ENCODE measurements at places on chromosomes 1 and 21.

- no peak for DNase-seq
These were observed 28.4 kb downstream of the SDC3 start for GRCh38 chr1:30879940-30880677.

DNA sequence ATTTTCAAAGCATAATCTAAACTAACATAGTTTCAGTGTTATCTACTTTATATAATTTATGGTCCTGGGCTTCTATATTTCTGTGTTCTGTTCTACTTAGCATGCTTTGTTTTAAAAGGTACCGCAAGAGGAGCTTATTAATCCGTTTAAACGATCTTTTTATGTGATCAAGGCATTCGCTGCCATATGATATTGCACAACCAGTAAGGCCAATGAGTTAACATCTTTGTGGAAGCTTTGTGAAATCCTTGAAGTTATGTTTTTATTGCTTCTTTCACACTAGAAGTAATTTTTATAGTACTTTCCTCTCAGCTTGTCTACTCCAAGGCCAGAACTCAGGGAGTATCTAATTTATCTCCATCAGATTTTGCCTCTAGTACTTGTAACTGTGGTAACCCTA, 8.9 kb downstream of the LRRC8C start:
- DNase-seq = no peak

DNA sequence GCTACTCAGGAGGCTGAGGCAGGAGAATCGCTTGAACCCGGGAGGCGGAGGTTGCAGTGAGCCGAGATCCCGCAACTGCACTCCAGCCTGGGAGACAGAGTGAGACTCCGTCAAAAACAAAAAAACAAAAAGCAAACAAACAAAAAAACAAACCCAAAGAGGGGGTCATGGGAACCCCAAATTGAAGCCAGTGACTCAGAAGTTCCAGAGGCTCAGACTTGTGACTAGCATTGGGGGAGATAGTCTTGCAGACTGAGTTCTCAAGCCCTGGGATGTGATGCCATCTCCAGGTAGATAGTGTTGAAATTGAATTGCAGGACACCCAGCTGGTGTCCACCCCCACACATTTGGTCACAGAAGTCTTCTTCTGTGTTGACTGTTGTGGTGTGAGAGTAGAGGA, 24.9 kb upstream of the ENO1 start:
- peak; percentile 37 for DNase-seq

DNA sequence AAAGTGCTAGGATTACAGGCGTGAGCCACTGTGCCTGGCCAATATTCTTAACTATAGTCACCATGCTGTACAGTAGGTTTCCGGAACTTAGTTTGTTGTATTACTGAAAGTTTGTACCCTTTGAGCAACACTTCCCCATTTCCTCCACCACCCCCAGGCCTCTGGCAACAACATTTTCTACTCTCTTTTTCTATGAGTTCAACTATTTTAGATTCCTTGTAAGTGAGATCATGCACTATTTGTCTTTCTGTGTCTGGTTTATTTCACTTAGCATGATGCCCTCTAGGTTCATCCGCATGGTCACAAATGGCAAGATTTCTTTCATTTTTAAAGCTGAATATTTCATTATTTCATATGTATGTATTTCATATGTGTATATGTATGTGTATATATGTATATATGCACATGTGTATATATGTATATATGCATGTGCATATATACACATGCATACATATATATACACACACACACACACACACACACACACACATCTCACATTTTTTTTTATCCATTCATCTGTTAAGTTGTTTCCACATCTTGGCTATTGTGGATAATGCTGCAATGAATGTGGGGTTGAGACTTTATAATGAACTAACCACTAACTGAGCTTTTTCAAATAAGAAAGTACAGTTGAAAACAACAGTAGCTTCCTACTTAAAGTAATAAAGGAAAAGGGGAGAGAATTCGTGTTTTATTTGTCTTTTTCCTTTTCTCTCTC, 256.8 kb upstream of the C1orf105 start:
- DNase-seq = no peak

- DNase-seq = peak; percentile 81
These were observed 7.1 kb upstream of the ITGB2 start for GRCh38 chr21:44927587-44928461.

DNA sequence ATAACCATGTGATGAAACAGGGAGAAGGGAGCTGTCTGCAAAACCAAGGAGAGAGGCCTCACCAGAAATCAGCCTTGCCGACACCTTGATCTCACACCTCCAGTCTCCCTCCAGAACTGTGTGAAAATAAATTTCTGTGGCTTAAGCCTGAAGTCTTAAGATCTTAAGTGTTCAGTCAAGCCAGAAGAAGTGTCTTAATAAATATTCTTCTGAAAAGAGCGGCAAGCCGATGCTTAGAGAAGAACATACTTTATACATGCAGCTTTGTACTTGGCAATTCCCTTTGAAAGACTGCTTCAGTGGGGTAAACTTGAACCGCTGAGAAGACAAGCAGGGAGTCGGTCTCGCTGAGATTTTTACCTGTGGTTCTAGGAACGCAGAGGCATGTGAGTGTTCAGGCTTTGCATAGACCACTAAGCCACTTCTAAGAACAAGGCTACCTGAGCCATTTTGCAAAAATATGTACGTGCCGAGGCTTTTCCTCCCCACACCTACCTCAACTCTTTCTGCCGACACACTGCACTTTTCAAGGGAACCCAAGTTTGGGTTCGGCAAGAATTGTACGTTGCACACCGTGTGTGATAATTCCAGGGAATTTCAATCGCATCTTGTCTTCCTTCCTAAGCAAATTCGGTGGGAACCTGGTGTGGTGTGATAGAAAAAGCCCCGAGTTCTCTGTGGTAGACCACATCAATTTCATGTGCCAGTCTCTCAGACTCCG, 3.4 kb downstream of the RUNX1 start:
- DNase-seq = no peak

- DNase-seq = peak; percentile 55
These were observed 93.6 kb upstream of the BCAR3 start for GRCh38 chr1:93775224-93775623.

DNA sequence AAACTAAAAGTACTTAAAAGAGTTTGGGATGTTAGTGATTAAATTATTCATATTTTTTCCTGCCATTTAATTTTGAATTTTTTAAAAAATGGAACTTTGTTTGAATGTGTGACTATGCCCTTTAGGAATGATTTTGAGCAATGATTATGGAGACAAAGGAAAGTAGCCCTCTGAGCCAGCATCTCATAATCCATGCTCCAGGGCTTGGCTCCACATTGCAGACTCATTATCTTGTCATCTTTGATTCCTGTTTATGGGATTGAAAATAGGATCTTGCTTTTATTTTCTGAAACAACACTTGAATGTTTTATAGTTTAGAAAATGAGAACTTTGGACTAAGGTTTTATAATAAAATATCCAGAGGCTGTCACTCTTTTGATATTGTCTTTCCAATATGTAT, 14.5 kb downstream of the AXDND1 start:
- DNase-seq = no peak

GRCh38 chr1:151058692-151059091, 730 bp downstream of the CDC42SE1 start:
- DNase-seq = no peak

- no peak for DNase-seq
These were observed 21.6 kb downstream of the KCND3 start for GRCh38 chr1:111967886-111968285.

DNA sequence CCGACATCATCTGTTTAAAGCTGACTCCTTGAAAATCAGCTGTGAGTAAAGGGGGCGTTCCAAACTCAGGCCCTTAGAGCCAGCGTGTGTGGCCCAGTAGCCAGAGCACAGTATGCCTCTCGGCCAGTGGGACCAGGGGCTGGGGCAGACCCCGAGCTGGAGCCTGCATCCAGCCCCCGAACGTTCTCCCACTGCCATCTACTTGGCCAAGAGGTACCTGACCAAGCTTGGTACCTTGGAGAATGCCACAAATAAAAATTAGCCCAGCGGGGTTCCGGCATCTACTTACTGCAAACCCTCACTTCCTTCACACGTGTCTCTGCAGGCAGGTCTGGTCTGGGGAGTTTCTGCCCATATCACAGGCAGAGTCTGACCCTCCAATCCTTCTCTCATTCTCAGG, 56.7 kb upstream of the COL6A2 start:
- no peak for DNase-seq

DNA sequence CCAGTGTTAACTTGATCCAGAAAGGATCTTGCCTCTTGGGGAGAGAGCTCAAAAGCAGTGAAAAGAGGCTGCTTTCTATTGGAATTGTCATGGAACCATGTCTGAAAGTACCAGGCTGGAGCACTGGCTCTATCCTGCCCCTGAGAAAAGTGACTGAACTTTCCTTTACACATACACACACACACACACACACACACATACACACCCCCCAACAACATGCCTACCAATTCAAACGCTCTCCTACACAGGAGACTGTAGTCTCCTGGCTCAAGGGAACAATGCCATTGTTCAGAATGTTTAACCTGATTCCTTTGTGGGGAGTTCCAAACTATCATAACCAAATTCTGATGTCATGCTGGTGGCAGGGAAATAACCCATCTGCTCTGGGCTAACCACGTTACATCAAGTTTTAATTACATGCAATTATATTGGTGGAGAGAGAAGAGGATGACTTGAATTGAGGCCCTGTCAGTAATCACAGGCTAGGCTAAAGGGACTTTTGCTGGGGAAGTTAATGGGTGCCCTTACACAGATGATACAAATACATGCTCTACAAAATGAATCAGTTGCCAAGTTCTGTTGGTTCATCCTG, 52.3 kb upstream of the DUSP10 start:
- no peak for DNase-seq

- no peak for DNase-seq
These were observed 4.2 kb downstream of the OR2T1 start for GRCh38 chr1:248406721-248407692.

DNA sequence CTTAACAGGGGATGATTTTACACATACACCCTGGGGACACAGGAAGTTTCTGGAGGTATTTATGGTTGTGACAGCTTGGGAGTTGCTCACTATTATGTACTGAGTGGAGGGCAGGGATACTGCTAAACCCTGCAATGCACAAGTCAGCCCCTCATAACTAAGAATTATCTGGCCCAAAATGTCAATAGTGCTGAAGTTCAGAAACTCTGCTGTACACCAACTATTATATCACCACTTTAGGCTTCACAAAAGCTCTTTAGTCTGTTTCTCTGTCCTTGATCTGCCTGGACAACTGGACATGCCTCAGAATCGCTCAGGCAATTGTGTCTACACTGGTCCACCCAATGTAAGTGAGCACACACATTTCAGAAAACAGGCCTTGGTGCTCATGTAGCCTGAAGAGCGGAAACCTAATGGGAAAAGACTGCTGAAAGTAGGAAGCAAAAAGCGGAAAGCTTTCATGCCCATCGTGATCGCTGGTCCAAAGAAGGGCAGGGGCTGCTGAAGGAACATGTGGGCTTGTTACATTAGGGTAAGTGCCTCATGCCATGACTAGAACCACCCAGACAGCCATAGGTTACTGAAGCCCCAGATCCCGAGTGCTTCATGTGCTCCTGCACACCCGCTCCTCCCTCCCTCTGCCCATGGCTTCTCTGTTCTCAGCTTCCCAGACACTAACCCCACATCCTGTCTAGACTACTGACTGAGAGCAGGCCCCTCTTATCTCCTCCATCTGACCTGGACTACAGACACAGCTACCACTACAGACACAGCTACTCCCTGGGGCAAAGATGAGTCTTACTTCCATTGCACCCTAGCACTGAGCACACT, 73.5 kb downstream of the LRIG2 start:
- peak; percentile 32 for DNase-seq

DNA sequence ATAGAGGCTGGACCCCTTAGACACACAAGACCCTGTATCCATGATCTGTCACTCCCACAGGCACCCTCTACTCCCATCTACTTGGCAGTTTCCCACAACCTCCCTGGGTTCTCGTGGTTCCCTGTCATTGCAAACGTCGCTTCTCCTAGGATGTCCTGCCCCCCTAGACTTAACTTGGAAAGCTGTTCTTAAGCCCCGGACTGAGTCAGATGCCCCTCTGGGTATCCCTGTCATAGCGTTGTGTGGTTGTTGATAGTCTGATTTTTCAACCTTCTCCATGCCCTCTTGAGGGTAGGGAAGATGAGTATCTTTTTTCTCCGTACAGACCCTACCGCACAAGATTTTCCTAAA, 11.8 kb downstream of the RCC1 start:
- no peak for DNase-seq

DNA sequence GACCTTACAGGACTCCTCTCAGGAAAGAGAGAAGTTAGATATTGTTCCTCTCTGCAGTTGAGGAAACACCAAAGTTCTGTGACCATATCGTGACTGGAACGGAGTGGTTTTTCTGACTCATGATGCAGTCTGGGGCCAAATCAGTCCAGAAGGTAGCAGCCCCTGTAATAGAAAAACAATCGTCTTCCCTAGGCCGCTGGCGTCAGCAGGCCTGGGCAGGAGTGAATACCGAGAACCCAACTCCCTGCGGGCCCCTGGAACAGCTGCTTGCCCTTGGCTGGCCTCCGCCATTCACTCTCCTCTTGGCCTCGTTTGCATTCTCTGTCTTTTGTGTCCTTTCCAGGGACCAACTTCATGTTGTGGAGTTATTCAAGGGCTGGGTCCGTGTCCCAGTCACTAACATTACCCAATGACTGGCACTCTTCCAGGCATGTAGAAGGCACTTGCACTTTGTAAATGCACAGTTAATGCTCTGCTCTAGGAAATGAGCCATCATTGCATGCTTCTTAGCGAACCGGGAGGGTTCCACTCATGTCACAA, 10.9 kb upstream of the CD101 start:
- DNase-seq = no peak

DNA sequence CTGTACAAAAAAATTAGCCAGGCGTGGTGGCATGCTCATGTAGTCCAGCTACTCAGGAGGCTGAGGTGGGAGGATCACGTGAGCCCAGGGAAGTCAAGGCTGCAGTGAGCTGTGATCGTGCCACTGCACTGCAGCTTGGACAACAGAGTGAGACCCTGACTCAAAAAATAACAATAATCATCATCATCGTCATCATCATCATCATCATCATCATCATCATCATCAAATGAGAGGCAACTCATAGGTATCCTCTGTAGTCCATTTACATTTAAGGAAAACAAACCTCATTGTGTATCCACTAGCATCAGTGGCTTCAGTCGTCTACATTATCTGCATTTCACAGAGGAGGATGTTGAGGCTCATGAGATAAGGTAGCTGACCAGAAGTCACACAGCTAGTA, 68.8 kb upstream of the SELENON start:
- no peak for DNase-seq

DNA sequence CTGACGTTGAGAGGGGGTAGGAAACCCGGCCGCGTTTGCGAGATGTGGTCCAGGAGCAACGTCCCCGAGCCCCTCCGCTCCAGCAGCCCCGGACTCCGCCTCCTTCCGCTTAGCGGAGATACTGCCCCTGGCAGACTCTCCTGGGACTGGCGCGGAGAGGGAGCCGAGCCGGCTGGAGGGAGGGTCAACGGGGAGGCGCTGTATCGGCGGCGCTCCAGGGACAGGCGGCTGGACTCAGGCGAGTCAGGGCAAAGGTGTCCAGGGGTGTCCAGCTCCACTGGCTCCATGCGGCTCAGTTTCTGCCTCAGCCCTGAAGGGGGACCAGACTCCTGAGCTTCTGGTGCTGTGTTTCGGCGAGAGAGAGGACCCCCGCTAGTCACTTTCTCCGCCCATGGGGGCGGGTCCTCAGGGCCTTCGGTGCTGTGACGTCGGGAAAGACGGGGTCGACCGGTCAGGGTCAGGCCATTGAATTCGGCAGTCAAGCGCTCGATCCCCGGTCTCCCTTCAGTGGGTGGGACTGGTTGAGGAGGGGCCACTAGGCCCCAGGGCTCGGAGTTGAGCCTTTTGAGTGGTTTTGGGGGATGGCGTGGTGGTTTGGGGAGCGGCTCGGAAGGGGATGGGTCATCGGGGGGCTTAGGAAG, 2.8 kb upstream of the LIX1L start:
- no peak for DNase-seq
